ENCODE measurements at places on chromosomes 2 and 18.

GRCh38 chr2:229422063-229422462 is 151.0 kb upstream of the PID1 start:
- H3K36me3 ChIP-seq = no peaks in the 10 kb centered on the region
- no peak for DNase-seq
- no peaks in the 10 kb centered on the region for H3K27me3 ChIP-seq
- H3K27ac ChIP-seq = no peak overlapping the region

GRCh38 chr18:23053776-23054457 is 81.4 kb upstream of the CABLES1 start:
- H3K4me1 ChIP-seq = peaks cover 11% of the 10 kb centered on the region
- no peaks in the 10 kb centered on the region for H3K27me3 ChIP-seq
- H3K27ac ChIP-seq = no peak overlapping the region
- H3K36me3 ChIP-seq = no peaks in the 10 kb centered on the region
- no peak for DNase-seq

- DNase-seq = no peak
- H3K27ac ChIP-seq = no peak overlapping the region
- no peaks in the 10 kb centered on the region for H3K4me1 ChIP-seq
- H3K27me3 ChIP-seq = no peaks in the 10 kb centered on the region
Observed at GRCh38 chr2:54687595-54688152, 35.8 kb upstream of the EML6 start.

DNA sequence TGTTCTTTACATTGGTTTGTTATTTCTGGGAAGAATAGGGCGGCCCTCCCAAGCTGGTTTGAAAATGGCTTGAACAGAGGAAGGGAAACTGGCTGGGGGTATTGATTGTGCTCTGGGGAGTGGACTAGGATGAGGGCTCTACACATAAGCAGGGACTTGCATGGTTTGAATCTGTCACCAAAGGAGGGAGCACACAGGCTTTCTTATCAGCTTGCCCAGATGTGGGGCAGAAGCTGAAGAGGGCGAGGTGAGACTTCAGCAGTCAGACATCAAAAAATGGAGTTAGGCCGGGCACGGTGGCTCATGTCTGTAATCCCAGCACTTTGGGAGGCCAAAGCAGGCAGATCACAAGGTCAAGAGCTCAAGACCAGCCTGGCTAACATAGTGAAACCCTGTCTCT is 7.2 kb upstream of the RAB12 start:
- no peak for DNase-seq
- no peaks in the 10 kb centered on the region for H3K27me3 ChIP-seq
- H3K4me1 ChIP-seq = no peaks in the 10 kb centered on the region
- no peak overlapping the region for H3K27ac ChIP-seq

- DNase-seq = peak; percentile 34
- no peaks in the 10 kb centered on the region for H3K27me3 ChIP-seq
- no peak overlapping the region for H3K27ac ChIP-seq
- no peaks in the 10 kb centered on the region for H3K36me3 ChIP-seq
Observed at GRCh38 chr2:43013821-43014345, 212.5 kb downstream of the ZFP36L2 start.

- H3K27ac ChIP-seq = no peak overlapping the region
- H3K27me3 ChIP-seq = no peaks in the 10 kb centered on the region
- no peak for DNase-seq
- H3K36me3 ChIP-seq = no peaks in the 10 kb centered on the region
- no peaks in the 10 kb centered on the region for H3K4me1 ChIP-seq
Observed at GRCh38 chr2:169468841-169469240, 10.5 kb upstream of the BBS5 start.

GRCh38 chr2:211867845-211868451 is 670.7 kb downstream of the ERBB4 start:
- H3K4me1 ChIP-seq = no peaks in the 10 kb centered on the region
- no peaks in the 10 kb centered on the region for H3K27me3 ChIP-seq
- DNase-seq = no peak
- no peak overlapping the region for H3K27ac ChIP-seq

DNA sequence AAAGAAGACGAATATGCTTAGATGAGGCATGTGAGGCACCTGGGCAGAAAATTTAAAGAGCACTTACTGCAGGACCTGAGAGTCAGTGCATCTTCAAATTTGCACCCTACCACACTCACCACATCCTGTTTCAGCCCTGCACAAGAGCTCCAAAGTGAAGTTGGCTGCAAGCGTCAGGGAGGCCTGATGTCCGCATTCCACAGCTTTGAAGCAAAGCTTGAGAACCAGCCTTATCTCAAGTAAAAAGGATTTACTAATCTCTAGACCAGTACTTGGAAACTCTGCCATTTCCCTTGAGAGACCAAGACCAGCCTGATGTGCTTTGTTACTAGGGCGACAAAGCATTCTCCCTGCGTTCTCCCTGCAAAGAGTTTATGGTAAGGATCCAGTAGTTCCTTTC is 3.4 kb upstream of the ASNSD1 start:
- H3K27me3 ChIP-seq = no peaks in the 10 kb centered on the region
- H3K36me3 ChIP-seq = no peaks in the 10 kb centered on the region
- H3K4me1 ChIP-seq = peaks cover 11% of the 10 kb centered on the region
- no peak for DNase-seq
- peak overlapping the region; percentile 21 for H3K27ac ChIP-seq

- no peak for DNase-seq
- H3K4me3 ChIP-seq = no peak overlapping the region
- H3K27me3 ChIP-seq = no peaks in the 10 kb centered on the region
- H3K36me3 ChIP-seq = peaks cover 22% of the 10 kb centered on the region
- H3K27ac ChIP-seq = no peak overlapping the region
- no peaks in the 10 kb centered on the region for H3K4me1 ChIP-seq
Observed at GRCh38 chr2:164693390-164693789, 72.1 kb upstream of the GRB14 start.

DNA sequence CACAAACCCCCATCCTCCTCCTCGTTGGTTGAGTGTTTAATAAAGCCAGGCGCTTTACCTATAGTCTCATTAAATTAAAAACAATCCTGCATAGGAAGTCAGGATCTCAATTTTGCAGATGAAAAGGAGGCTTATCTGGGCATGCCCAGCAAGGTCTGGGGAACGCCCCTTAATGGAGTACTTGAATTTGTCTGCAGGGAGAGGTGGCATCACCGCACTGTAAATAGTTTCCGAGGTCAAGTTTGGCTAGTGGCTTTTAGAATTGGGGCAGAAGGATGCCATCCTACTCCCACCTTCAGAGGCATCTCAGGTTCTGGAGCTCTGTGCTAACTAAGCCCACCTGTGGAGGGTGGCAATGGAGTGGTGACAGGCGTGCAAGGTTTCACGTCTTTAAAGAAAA is 149.2 kb downstream of the TGIF1 start:
- H3K4me1 ChIP-seq = no peaks in the 10 kb centered on the region
- H3K27ac ChIP-seq = peak overlapping the region; percentile 96

DNA sequence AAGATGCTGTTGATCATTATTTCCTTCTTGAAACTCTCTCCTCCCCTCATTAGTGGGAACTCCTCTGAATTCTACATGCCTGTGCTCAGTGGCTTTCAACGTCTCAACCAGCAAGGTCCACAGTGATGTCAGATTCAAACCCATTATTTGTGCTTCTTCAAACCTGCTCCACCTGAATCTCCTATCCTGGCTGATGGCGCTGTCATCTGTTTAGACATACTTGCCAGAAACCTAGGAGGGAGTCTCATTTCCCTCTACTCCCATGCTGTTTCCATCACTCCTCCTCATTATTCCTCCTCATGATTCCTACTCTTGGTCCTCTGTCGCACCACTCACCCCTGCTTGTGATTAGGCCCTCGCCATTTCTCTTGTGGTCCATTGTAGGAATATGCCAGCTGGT is 2.9 kb upstream of the LPIN2 start:
- no peaks in the 10 kb centered on the region for H3K36me3 ChIP-seq
- H3K27me3 ChIP-seq = no peaks in the 10 kb centered on the region
- H3K4me3 ChIP-seq = no peak overlapping the region
- H3K4me1 ChIP-seq = peaks cover 41% of the 10 kb centered on the region

GRCh38 chr2:104487366-104487765 is 366.5 kb upstream of the POU3F3 start:
- no peak overlapping the region for H3K27ac ChIP-seq
- H3K27me3 ChIP-seq = no peaks in the 10 kb centered on the region
- no peak overlapping the region for H3K4me3 ChIP-seq
- H3K36me3 ChIP-seq = no peaks in the 10 kb centered on the region
- no peak for DNase-seq

GRCh38 chr18:78768656-78769501 is 210.7 kb upstream of the SALL3 start:
- H3K27ac ChIP-seq = no peak overlapping the region
- peak; percentile 40 for DNase-seq
- H3K4me1 ChIP-seq = no peaks in the 10 kb centered on the region
- no peak overlapping the region for H3K4me3 ChIP-seq
- no peaks in the 10 kb centered on the region for H3K27me3 ChIP-seq

DNA sequence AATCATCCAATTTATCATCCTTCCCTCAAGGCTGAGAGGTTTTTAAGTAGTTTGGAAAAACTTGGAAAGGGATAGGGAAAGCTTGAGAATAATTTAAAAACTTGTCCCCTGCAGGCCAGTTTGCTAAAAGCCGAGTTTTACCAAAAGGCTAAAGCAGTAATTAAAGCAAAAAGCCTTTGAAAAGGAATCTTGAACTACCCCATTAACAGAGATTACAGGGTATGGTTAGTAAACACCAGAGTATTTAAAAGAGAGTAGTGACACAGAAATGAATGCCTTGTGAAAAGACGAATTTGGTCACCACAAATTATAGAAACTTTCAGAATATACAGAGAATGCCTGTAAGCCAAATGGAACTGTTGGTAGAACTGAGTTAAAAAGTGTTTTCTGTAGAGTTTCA is 85.0 kb downstream of the FMNL2 start:
- no peak overlapping the region for H3K4me3 ChIP-seq
- H3K36me3 ChIP-seq = no peaks in the 10 kb centered on the region
- no peak for DNase-seq
- no peaks in the 10 kb centered on the region for H3K4me1 ChIP-seq
- no peaks in the 10 kb centered on the region for H3K27me3 ChIP-seq

GRCh38 chr2:58708565-58708964 is 467.4 kb upstream of the FANCL start:
- no peak overlapping the region for H3K27ac ChIP-seq
- DNase-seq = no peak
- H3K36me3 ChIP-seq = no peaks in the 10 kb centered on the region
- H3K27me3 ChIP-seq = no peaks in the 10 kb centered on the region
- no peak overlapping the region for H3K4me3 ChIP-seq

GRCh38 chr18:377088-377487 is 109.2 kb upstream of the THOC1 start:
- no peaks in the 10 kb centered on the region for H3K36me3 ChIP-seq
- no peaks in the 10 kb centered on the region for H3K27me3 ChIP-seq
- DNase-seq = no peak

DNA sequence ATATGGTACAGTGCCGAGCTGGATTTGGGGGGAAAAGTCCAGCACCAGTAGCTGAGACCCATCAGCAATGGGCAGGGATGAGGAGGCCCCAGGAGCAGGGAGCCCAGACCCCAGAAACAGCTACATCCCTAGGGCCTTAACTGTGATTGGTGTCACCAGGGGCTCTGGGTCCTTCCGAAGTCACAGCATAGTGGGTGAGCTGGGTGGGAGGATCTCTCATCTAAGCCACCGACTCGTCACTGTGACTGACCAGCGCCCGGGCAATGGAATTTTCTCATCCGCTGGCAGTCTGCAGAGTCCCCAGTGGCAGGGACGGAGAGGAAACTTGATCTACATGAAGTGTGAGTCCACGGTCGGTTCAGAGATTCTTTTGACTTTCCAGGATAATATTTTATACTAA is 186.5 kb downstream of the SH3BP4 start:
- DNase-seq = no peak
- H3K27me3 ChIP-seq = no peaks in the 10 kb centered on the region
- no peak overlapping the region for H3K4me3 ChIP-seq
- H3K27ac ChIP-seq = no peak overlapping the region
- no peaks in the 10 kb centered on the region for H3K36me3 ChIP-seq

- H3K27me3 ChIP-seq = no peaks in the 10 kb centered on the region
- no peak overlapping the region for H3K4me3 ChIP-seq
- no peak overlapping the region for H3K27ac ChIP-seq
- H3K36me3 ChIP-seq = peaks cover 7% of the 10 kb centered on the region
- DNase-seq = no peak
- H3K4me1 ChIP-seq = no peaks in the 10 kb centered on the region
Observed at GRCh38 chr18:70028734-70029133, 81.1 kb upstream of the CD226 start.

DNA sequence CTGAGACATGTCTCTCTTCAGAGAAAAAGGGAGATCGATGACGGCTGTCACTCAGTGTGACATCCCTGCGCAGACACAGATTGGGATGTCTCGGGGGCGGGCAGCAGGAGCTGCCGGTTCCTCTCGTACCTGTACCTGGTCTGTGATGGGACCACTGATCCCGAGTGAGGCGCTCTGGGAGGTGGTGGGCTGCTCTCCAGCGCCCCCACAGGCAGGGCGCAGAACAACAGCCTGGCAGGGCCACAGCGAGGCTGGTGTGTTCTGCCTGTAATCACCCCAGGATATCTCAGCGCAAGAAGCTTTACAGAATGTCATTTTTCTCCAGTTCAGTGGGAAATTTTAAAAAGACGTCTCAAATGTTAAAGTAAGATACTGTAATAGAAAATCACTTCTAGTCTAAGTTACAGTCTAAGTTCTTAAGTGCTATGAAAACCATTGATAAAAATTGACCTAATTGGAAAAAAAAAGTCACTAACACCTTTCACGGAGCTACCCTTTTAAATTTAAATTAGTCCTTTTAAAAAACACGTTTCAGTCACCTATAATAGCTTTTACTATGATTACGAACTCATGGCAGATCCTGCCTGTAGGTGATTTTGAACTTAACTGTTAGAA is 189.8 kb downstream of the SNTG2 start:
- no peaks in the 10 kb centered on the region for H3K4me1 ChIP-seq
- H3K36me3 ChIP-seq = no peaks in the 10 kb centered on the region
- no peak for DNase-seq

DNA sequence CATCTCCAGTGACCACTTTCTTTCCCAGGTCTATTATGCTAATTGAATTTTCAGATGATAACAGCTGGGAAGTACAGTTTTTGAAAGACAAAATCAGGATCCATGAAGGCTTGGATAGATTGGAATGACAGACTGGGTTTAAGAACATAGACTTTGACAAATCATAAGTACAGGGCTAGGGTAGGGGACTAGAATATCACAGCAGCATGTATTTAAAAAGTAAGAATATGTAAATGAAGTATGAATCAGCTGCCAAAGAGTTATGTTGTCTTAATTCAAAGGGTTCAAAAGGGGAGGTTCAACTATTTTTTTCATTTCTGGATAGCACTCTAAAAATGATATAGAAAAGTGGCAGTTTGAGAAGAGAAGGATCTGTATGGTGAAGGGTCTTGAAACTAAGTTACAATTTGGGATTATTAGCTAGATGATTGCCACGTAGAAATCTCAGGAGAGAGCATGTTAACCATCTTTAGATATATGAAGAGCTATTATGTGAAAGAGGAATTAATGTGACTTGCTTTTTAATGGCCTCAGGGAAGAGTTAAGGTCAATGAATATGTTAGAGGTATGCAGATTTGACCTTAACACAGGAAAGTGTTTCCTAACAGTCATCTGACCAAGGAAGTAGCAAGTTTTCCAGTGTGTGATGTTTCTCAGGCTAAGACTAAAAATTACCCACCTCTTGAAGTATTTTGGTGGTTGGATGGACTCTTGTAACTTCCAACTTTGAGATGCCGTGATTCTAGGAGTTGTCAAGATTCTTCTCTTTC is 81.7 kb downstream of the TMEM185B start:
- no peak overlapping the region for H3K4me3 ChIP-seq
- H3K27ac ChIP-seq = no peak overlapping the region
- no peaks in the 10 kb centered on the region for H3K36me3 ChIP-seq
- H3K27me3 ChIP-seq = no peaks in the 10 kb centered on the region

GRCh38 chr2:235793163-235793752 is 299.4 kb downstream of the AGAP1 start:
- no peaks in the 10 kb centered on the region for H3K27me3 ChIP-seq
- H3K27ac ChIP-seq = no peak overlapping the region
- H3K4me1 ChIP-seq = no peaks in the 10 kb centered on the region
- no peak for DNase-seq
- H3K36me3 ChIP-seq = peaks cover 3% of the 10 kb centered on the region

Data from right atrium auricular region (tissue), 2 donors.